ENCODE measurements at places on chromosomes 4 and X. TPM values are rescaled to one million over a fixed set of nuclear protein-coding genes. Genes with fewer than 3 reads are reported as not detected.

DNA sequence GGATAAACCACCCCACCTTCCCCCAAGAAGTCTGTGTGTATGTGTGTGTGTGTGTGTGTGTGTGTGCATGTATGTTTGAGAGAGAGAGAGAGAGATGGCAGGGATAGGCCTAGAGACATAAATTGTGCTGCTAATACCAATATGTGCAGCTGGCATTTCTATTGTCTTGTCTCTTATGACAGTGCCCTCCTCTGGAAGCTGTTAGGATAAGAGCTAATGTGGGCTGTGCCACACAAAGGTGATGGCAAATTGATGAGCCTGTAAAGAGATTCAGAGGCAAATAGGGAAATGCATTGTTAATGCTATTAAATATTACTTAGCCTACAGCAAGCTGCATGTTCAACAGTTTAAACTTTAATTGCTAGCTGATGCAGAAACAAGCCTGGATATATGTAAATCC is 332.0 kb downstream of the NKX6-1 start:
- no peak for DNase-seq

- DNase-seq = no peak
These were observed 38.2 kb downstream of the HPGDS start for GRCh38 chr4:94304365-94304971.

Gene SPARCL1
- total RNA-seq = 4.0 TPM

Gene GLRA3
- total RNA-seq = not detected

Data from osteocyte (in vitro differentiated cells).